ENCODE measurements at places on chromosomes 2 and 18.
A peak's percentile ranks its signal among the peaks of the same experiment; 100 is the strongest.

- DNase-seq: no peak
Observed at GRCh38 chr2:149027590-149028250, 10.8 kb upstream of the LYPD6B start.

DNA sequence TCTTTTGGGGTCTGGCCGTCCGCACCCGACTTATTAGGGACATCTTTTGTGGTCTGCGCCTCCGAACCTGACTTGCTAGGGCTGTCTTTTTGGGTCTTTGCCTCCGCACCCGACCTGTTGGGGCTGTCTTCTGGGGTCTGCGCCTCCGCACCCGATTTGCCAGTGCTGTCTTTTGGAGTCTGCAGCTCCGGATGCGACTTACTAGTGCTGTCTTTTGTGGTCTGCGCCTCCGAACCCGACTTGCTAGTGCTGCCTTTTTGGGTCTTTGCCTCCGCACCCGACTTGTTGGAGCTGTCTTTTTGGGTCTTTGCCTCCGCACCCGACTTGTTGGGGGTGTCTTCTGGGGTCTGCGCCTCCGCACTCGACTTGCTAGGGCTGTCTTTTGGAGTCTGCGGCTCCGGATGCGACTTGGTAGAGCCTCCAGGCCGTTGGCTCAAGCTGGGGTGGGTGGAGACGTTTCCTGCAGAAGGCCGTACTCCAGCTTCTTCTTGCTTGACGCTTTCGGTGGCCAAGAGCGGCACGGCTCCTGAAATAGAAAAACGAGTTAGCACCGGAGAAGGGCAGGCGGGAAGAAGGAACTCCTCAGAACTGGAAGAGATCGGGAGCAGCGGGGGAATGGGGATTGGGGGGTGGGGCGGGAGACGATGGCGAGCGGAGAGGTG lies 498 bp downstream of the TGOLN2 start:
- peak; percentile 49 for DNase-seq

DNA sequence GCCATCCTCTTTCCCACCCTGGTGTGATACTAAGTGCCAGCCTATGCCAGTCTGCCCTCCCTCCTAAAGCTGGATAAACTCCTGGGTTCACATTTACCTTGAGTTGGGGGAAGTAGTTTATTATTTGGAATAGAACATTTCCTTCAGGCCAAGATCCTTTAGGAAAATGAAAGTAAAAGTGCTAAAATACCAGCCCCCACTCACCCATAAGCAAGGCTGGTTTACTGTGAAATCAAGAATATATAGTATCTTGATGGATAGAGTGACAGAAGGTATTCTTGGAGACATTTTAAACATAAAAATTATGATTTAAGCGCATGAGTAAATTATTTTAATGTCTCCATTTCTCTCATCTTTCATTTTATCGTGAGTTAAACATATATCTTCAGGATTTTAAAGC lies 27.1 kb downstream of the ZNF532 start:
- no peak for DNase-seq

DNA sequence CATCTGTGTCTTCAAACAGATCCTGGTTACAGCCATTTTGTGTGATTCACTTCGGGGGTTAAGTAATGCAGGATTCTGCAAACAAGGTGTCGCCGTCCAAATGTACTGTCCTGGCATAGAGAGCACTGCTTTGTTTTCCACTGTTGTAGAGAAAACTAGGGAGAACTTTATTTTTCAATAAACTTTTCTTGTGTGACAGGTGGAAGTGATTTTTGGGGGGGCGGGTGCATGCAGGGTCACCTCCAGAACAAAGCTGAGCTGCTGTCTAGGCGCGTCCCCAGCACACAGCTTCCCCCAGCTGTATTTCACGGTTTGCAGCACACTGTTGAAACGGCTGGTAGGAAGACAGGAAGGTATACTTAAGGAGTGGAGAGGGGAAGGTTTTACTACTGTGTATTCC lies 200.6 kb downstream of the MGAT5 start:
- DNase-seq: no peak

- no peak for DNase-seq
Observed at GRCh38 chr2:174341995-174342685, 7.4 kb downstream of the SP9 start.

DNA sequence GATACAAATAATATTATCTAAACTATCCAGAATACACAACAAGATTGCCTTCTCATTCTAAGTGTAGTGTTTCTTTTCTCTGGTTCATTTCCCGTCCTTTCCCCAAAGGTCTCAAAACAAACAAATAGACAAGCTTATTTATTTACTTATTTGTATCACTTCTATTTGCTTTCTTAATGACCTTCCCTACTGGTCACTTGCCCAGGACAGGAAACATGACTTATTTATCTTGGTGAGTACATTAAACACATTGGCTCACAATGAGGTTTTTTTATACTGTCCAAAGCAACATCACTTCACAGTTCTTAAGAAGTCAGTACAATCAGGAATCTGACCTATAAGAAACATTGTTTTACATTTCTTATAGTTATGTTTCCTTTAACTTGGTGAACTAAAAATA lies 123.3 kb upstream of the KYNU start:
- DNase-seq: no peak

GRCh38 chr2:196242131-196242620 lies 70.8 kb upstream of the STK17B start:
- peak; percentile 12 for DNase-seq

- DNase-seq: no peak
Observed at GRCh38 chr2:200662727-200663126, 76.9 kb downstream of the AOX1 start.

DNA sequence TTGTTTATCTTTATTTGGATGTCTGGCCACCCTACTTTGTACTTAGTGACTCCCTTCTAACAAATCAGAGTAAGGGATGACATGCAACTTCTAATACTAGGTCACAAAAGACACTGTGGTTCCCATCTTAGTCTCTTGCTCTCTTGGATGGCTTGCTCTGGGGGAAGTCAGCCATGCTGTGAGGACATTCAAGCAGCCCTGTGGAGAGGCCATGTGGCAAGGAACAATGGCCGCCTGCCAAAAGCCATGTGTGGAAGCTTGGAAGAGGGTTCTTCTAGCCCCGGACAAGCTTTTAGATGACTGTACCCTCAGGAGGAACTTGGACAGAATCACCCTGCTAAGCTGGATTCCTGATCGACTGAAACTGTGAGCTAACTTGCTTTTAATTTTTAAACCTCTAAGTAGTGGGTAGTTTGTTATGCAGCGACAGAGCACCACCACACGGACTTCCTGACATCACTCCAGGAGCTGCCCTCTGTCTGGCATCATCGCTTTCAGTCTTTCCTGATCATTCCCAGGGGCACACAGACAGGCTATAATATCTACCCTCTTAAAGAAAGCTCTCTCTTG lies 116.8 kb upstream of the ODC1 start:
- DNase-seq: no peak

DNA sequence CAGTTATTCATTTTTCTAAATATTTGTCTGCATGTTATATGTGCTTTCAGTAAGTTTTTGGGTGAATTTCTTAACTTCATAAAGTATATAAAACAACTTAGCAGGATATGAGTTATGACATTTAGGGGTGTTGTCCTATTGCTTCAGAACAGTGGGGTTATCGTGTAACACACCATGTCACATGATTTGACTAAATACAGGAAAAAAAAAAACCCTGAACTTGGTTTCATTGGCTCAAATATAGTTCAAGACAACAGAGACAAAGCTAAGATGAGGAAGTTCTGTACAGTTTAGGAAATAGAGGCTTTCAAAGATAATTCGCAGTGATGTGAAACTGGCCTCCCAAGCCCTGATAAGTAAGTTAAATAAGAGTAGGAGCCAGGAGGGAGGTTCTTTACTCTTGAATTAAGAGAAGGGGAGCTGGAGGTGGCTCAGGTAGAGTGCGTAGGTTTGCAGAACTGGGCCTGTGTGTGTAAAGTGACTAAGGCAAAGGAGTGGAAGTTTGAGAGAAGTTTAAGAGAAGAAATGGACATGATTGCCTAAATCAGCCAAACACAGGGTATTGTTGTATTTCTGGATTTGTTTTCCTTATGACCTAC lies 53.9 kb downstream of the LIMS1 start:
- no peak for DNase-seq

GRCh38 chr2:159169187-159169586 lies 117.3 kb downstream of the WDSUB1 start:
- no peak for DNase-seq

- no peak for DNase-seq
Observed at GRCh38 chr2:60555783-60556139, 2.3 kb upstream of the BCL11A start.

- no peak for DNase-seq
Observed at GRCh38 chr2:128375454-128375853, 56.8 kb upstream of the HS6ST1 start.

- no peak for DNase-seq
Observed at GRCh38 chr2:160389875-160390274, 103.7 kb downstream of the RBMS1 start.

GRCh38 chr2:121897335-121897970 lies 142.0 kb downstream of the TSN start:
- DNase-seq: no peak

DNA sequence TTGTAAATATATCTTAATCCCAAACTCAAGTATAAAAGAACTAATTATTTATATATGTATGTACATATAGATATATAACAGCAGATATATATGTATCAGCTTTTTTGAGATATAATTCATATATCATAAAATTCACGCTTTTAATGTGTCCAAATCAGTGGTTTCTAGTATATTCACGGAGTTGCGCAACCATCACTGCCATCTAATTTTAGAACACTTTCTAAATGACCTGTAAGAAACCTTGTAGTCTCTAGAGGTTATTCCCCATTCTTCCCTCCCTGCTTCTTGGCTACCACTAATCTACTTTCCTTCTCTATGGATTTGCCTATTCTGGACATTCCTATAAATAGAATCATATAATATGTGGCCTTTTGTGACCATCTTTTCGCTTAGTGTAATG lies 163.5 kb upstream of the TCF4 start:
- no peak for DNase-seq

DNA sequence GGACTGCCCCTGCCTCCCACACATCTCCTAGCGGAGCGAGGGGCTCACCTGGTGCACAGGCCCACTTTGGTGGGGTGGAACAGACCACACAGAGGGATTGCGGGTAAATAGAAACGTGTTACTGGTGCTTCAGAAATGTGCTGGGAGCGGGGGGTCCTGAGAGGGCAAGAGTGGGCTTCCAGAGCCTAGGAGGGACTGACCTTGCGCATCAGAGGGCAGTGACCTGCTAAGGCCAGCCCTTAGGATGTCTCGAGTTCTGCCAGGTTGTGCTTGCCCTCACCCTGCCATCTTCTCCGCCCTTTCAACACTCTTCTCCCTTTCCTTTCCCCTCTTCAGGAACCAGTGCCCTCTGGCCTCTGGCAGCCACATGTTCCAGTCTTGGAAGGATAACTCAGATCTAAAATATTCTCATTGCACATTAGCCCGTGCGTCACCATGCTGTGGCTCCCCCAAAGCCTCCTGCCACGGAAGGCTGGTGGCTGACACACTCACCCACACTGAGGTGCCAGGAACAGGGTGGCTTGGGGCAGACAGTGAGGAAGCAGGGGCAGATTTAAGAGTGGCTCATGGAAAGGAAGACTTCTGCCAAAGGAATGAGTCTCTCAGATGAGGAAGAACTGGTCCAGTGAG lies 89.6 kb downstream of the MCFD2 start:
- no peak for DNase-seq

DNA sequence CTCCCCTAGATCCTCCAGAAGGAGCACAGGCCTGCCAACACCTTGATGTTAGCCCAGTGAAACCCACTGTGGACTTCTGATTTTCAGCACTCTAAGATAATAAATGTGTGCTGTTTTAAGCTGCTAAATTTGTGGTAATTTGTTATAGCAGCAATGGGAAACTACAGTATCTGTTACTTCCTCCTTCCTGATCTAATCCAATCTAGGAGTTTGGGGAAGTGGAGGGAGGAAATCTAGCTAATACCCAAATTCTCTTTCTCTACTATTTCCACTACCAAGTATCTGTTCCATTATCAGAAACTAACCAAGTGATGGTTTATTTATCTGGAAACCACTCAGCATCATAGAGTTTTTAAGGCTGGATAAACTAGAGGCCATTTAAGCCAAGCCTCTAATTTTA lies 64.9 kb downstream of the AFF3 start:
- no peak for DNase-seq

DNA sequence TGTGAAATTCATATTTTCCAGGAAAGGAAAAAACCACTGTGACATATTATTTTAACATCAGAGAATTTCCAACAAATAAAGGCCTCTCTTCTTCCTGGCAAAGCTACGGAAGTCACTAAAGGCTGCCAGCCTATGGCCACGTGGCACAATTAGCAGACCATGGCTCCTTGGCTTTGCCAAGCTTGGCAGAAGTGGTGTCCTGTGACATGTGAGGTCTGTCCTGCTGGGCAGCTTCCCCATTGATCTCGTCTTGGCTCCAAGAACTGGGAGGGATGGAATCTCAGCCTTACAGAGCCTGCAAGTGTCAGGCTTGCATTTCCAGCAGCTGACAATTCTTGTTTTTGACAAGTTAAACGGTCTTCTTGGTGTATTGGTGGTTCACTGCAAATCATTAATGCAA lies 226.9 kb upstream of the THSD7B start:
- no peak for DNase-seq

DNA sequence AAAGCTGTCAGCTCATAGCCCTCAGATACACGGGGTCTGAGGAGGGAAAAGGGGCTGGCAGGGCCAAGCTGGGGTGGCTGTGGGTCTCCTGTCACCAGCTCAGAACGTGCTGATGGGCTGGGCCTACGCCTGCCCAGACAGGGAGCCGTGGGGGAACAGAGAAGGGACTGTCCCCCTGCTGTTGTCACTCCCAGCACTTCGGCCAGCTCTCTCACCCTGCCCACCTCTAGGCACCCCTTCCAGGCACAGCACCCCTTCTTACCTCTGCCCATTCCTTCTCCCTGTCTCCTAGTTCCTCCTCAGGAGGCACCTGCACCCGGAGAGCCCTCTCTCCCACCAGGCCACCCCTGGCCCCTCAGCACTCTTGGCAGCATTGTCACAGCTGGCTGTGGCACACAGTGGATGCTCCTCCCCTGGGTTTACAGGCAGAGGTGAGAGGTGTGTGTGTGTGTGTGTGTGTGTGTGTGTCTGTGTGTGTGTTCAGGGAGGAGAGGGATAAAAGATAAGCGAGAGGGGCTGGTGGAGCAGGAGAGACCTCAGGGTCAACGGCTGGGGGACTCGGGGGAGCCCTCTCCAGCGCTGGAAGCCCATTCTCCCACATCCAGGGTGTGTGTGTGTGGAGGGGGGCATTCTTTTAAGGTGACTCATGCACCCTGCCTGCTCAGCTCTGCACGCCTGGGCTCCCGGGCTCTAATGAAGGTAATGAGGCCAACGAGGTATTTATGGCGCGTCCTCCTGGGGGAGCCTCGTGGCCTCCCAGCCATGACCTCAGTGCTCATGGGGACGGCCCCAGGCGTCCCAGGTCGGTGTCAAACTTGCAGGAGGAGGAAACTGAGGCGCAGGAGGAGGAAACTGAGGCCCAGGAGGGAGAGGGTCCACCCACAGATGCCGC lies 66.1 kb upstream of the SMAD7 start:
- DNase-seq: no peak

Measured in CD4-positive, alpha-beta T cell treated with Interferon gamma for 1 hour (primary cell).